ENCODE measurements at places on chromosomes 13 and 19.

DNA sequence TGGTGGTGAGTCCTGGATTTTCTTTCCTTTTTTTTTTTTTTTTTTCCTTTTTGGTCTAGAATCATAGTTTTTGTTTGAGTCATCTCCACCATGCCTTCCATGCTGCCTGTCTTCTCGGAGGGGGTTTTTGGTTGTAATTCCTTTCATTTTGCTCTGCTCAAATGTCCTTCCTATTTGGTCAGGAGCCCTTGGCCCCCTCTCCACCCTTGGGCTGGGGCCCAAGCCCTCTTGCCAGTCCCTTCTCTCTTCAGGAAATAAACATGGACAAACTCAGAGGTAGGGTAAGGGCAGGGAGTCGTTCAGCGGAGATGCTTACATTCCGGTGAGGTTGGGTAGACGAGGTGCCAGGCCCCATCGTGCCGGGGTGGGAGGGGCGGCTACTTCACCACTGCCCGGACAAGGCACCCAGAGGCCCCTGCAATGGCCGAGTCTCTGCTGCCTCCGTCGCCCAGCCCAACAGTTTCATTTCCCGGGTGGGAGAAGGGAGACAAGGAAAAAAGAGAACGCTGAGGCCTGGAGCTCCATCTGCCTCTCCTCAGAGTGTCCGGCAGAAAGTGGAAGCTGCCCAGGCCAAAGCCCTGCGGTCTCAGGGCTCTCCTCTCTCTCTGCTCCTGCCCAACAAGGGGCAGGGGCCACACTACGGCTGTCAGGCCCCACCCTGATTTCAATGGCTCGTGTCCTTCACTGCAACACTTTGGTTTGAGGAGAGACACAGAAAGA lies 12.7 kb downstream of the ZNF574 start:
- DNase-seq: no peak

DNA sequence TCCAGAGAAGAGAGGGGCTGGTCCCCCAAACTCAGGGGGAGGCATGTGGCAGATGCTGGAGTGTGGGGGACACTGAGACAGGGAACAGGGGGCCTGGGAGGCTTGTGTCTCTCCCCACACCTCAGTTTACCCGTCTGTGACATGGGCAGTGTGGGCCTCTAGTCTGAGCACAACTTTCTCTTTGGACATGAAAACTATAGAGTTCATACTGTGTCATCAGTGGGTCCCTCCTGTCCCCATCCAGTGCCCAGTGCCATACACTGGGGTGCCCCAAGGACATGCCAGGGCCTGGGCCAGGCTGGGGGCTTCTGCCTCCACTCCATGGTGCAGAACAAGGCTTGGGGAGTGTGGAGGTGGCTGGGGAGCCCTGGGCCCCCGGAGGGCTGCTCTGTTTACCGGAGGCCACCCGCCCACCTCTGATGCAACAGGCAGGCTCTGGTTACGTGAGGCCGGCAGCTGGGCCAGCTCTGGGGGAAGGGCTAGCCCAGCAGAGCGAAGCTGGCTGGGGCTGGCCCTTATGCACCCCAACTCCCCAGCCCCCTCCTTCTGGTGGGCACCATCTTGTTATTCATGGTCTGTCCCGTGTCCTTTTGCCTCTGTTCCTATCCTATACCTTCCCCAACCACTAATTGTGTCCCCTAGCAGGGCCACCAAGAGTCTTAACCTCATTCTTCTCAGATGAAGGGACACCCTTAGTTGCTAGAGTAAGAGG lies 1.9 kb upstream of the MEF2B start:
- DNase-seq: peak; percentile 76

- no peak for DNase-seq
Measured at GRCh38 chr13:93316841-93317240, 90.2 kb downstream of the GPC6 start.

DNA sequence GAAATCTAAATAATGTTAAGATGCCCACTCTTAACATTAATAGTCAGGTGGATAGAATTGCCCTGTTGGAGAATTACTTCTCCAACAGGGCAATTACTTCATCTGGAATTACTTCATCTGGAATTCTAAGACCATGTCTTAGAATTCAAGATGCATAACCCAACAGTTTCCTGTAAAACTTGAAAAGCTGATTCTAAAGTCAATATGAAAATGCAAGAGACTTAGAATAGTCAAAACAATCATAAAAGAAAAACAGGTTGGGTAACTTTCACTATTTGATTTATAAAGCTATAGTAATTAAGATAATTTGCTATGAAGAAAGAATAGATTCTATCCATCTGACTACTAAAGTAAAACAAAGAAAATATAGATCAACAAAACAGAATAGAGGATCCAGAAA lies 75.2 kb downstream of the ABCC4 start:
- DNase-seq: no peak

- peak; percentile 77 for DNase-seq
Measured at GRCh38 chr19:35557539-35558399, 5.7 kb downstream of the ATP4A start.

GRCh38 chr13:113792236-113792770 lies 33.3 kb downstream of the TMEM255B start:
- no peak for DNase-seq

GRCh38 chr13:109684824-109685202 lies 101.6 kb downstream of the IRS2 start:
- no peak for DNase-seq

DNA sequence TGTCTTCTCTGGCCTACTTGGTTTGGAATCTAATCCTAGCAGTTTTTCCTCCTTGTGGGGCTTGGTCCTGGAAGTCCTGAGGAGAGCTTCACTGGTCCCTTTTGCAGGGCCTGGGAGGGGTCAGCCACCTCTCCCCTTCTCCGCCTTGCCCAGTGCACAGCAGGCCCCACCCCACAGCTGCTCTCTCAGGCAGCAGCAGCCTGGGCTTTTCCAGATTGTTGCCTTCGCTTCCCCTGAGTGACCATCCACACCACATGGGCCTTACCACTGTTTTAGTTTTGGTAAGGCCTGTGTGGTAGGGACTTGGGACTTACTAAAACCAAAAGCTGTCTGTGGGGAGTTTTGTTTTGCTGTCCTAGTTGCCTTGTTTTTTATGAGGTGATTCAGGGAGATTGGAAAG lies 11.5 kb downstream of the MPHOSPH8 start:
- DNase-seq: no peak

GRCh38 chr13:112968380-112968909 lies 569 bp upstream of the MCF2L start:
- peak; percentile 74 for DNase-seq

DNA sequence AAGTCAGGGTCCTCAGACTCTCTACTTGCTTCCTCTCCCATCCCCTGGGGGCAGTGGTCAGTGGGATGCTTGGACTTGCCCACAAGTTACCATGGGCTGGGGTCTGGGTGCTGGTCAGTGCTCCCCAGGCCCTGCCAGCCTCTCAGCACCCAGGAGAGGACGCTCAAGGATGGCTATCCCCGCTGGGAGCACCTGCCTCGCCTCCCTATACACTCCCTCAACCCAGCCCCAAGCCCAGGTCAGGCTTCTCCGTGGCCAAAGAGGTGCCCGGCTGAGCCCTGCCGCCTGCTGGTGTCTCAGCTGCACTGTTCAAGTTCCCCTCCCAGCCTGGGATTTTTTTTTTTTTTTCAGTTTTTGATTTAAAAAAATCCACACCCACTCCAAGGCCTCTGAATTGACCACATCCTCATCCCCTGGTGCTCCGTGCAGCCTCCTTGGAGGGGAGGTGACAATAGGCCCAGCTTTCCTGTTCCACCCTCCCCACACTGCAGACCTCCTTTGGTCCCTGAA lies 10.8 kb downstream of the F2RL3 start:
- peak; percentile 85 for DNase-seq

DNA sequence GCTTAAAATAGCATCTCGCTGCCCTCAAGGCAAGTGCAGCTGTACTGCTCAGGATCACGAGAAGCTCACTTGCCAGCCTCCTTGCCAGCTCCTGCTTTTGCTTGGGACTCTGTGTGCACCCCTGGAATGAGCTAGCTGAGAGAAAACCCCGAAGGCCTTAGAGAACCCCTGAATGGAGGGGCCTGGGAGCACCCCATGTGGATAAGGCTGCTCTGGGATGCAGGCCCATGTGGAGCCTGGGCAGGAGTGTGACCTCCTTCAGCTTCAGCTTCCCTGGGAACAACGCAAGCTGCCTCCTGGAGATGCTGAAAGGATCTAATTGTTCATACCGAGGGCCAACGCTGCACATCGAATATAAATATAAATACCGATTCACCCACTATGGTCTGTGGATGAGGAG lies 109.2 kb downstream of the HSPH1 start:
- no peak for DNase-seq

GRCh38 chr13:99305158-99305557 lies 2.0 kb downstream of the GPR183 start:
- DNase-seq: no peak

DNA sequence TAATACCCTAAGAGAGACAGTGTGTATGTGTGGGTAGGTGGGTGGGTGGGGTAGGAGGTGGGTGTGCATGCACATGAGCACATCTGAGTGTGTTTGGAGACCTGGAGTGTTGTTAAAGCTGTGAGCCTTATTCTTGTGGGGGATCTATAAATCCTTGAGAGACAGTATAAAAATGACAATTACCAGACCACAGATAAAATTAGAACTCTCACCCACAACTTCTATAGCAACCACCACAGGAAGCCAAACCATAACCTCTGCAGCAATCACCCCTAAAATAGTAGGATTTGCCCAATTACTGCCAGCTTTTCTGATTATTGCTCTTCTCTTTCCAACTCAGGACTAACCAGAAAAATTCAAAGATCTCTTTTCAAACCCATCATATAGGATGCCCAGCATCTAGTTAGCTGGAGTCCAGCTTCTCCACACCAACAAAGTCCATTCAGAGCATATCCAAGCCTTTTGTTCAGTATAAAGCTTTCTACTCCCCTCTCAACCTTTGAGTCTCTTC lies 93.4 kb upstream of the SLITRK1 start:
- no peak for DNase-seq

DNA sequence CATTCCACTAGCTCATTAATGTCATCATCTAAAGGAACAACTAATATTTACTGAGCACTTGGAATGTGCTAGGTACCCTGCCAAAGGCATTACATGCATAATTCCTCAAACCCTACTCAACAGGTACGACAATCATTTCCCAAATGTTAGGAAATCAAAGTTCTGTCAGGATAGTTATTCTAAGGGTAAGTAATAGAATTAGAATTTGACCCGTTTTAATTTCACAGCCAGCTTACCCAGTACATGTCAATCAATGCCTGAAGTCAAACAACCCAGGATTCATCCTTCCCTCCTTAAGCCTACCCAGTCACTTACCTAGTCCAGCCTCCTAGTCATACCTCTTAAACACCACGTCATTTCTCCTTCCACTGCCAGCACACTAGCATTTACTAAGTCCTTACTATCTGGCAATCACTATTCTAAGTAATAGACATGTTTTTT lies 2.4 kb downstream of the LNX2 start:
- no peak for DNase-seq

DNA sequence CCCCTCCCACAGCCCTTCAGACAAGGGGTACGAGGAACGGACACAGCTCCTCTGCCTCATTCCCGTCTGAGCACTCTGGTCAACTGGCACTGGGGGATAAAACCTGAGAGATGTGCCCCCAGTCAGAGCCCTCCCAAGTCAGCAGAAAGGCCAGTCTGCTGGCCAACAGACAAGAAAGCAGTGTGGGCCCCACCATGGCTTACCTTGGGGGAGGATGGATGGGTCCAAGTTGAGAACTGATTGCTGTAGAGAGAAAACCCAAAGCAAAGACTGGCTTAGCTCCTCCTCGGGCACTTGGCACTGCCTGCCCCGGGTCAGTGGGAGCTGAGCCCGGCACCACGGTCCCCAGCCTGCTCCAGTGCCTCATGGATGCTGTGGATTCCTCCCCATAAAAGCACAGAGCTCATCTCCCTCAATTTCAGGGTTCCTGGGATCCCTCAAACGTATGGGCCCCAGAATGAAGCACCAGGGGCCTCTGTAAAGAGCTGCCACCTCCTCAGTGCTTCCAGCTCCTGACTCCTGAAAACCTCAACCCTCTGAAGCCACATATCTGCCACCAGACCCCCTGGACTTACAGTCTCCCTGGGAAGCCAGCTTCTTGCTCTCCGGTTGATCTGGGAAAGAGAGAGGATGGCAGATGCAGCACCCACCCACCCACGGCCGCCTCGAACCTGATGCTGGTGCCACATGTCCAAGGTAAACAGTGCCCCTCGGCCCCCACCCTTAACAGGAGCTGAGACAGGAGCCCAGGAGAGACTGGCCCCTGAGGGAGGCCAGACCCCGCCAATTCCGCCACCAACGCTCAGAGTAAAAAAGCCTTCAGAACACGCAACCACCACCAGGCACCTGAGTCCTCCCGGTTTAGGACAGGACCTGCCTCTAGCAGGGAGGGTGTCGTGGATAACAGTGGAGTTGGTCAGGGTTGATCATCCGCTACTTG lies 3.3 kb downstream of the KHSRP start:
- DNase-seq: peak; percentile 8

GRCh38 chr19:10268071-10268470 lies 2.8 kb upstream of the ICAM1 start:
- DNase-seq: no peak

DNA sequence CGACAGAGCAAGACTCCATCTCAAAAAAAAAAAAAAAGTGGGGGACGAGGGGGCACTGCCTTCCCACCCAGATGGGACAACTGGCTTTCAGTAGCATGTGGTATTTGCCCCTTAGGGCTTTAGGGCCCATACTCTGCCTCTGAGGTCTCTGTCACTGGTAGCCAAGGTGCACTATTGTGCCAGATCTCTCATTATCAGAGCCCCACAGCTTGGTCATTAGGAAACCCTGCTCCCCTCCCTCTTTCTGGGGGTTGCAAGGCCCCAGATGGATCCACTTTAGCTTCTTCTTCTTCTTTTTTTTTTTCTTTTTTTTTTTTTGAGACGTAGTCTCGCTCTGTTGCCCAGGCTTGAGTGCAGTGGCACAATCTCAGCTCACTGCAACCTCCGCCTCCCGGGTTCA lies 11.2 kb upstream of the ZNF358 start:
- no peak for DNase-seq

- DNase-seq: no peak
Measured at GRCh38 chr19:13557756-13558398, 51.6 kb upstream of the CACNA1A start.

DNA sequence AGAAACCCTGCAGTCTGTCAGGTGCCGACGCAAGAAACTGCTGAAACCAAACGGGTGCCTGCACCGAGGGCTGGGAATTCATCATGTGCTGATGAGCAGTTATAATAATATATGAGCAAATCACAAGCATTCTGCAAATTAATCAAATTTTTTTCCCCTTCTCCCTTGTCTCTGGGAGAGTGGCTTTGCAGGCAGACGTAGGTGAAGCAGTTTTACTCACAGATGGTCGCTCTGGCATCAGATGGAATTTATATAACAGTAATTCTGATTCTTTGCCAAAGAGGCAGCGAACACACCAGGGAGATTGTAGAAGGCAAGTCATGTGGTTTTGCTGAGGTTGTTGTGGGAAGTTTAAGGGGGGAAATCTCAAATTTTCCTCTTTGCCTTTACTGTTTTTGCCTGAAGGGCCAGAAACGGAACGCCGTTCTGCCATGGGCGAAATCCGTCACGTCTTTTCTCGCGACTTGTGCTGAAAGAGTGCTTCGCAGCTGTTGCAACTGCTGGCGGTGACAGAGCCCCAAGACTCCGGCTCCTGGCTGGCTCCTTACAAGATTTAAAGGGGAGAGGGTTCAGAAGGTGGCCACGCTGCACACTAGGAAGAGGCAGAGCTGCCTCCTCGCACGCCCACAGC lies 320.1 kb downstream of the ZNF536 start:
- no peak for DNase-seq

- no peak for DNase-seq
Measured at GRCh38 chr19:15529774-15530372, 21.5 kb downstream of the CYP4F22 start.
